ENCODE measurements at places on chromosomes 16 and 17. TPM values are rescaled to one million over a fixed set of nuclear protein-coding genes. Genes with fewer than 3 reads are reported as not detected.

- no peak overlapping the region for H3K27ac ChIP-seq
- H3K36me3 ChIP-seq, result no peaks in the 10 kb centered on the region
- H3K27me3 ChIP-seq, result no peaks in the 10 kb centered on the region
- peaks cover 42% of the 10 kb centered on the region for H3K4me1 ChIP-seq
- no peak for DNase-seq
Observed at GRCh38 chr16:49622421-49623402, 233.2 kb downstream of the ZNF423 start.

DNA sequence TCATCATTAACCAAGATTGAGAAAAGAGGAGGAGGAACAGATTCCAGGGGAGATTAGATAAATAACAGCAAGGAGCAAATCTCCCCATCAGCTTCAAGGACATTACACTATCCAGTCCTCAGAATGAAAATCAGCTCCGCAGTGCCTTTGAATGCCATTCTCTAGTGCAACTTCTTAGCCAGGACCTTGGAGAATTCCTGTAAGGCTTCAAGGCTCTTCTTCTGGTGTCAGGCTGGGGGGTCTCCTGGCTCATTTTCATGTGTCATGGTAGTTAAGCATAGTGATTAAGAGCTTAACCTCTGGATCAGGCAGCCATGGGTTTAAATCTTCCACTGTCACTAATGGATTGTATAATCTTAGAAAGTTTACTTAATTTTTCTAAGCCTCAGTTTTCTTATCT lies 137.3 kb upstream of the CCL2 start:
- H3K4me1 ChIP-seq, result no peaks in the 10 kb centered on the region
- no peak overlapping the region for H3K4me3 ChIP-seq
- H3K36me3 ChIP-seq, result no peaks in the 10 kb centered on the region
- DNase-seq, result no peak

DNA sequence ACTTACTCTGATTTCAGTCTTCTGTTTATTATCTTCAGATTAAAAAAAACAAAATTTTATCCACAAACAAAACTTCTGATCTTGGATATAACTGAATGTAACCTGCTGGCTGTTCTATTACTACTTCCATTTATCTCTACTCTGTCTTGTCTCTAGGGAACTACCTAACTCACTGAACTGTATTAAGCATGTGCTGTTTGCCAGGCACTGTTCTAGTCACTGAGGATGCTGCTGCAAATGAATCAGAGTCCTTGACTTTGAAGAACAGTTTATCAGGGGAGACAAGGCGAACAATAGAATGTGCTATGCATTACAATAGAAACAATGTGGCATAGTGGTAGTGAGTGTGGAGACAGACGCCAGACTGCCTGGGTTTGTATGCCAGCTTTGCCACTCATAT lies 2.3 kb upstream of the ANKRD40 start:
- H3K4me1 ChIP-seq, result peaks cover 10% of the 10 kb centered on the region
- no peak overlapping the region for H3K4me3 ChIP-seq
- H3K36me3 ChIP-seq, result no peaks in the 10 kb centered on the region
- H3K27me3 ChIP-seq, result no peaks in the 10 kb centered on the region
- no peak overlapping the region for H3K27ac ChIP-seq

DNA sequence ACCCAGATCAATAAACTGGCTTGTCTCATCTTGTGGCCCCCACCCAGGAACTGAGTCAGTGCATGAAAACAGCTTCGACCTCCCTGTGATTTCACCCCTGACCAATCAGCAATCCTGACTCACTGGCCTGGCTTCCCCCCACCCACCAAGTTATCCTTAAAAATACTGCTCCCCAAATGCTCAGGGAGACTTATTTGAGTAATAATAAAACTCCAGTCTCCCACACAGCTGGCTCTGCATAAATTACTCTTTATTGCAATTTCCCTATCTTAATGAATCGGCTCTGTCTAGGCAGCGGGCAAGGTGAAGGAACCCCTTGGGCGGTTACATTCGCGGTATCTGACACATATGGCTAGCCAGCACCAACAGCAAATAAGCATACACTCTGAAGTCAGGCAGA lies 9.8 kb upstream of the RABEP1 start:
- no peak overlapping the region for H3K27ac ChIP-seq
- no peak overlapping the region for H3K4me3 ChIP-seq
- DNase-seq, result peak; percentile 35
- H3K4me1 ChIP-seq, result peaks cover 4% of the 10 kb centered on the region
- no peaks in the 10 kb centered on the region for H3K36me3 ChIP-seq
- no peaks in the 10 kb centered on the region for H3K27me3 ChIP-seq

- DNase-seq, result peak; percentile 87
- no peak overlapping the region for H3K27ac ChIP-seq
- peak overlapping the region; percentile 45 for H3K4me3 ChIP-seq
- H3K36me3 ChIP-seq, result no peaks in the 10 kb centered on the region
Observed at GRCh38 chr16:81745704-81746558, 33.2 kb upstream of the PLCG2 start.

GRCh38 chr16:4460936-4461249 lies 13.5 kb downstream of the NMRAL1 start:
- peaks cover 14% of the 10 kb centered on the region for H3K36me3 ChIP-seq
- no peak overlapping the region for H3K27ac ChIP-seq
- H3K4me3 ChIP-seq, result no peak overlapping the region
- H3K27me3 ChIP-seq, result no peaks in the 10 kb centered on the region

GRCh38 chr17:43849116-43849515 lies 2.1 kb downstream of the CD300LG start:
- DNase-seq, result no peak
- H3K4me3 ChIP-seq, result no peak overlapping the region
- no peaks in the 10 kb centered on the region for H3K4me1 ChIP-seq
- H3K36me3 ChIP-seq, result no peaks in the 10 kb centered on the region
- H3K27ac ChIP-seq, result no peak overlapping the region
- peaks cover 10% of the 10 kb centered on the region for H3K27me3 ChIP-seq

DNA sequence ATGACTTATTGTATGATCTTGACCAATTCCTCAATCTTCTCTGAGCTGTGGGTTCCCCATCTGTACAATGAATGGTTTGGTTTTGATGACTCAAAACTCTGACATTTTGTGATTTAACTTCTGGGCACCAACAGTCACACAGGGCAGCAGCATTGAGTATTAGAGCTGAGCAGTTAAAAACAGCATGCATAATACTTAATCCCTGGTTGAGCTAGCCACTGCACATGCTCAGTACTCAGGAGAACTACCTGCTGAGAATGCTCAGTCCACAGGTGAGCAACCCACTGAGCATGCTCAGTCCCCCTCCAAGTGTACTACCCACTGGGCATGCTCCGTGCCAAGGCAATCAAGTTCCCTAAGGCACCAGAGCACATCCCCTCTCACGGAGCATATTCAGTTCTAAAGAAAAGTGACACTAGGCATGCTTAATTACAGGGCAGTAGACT lies 68.7 kb downstream of the AIPL1 start:
- DNase-seq, result no peak
- no peak overlapping the region for H3K27ac ChIP-seq
- no peaks in the 10 kb centered on the region for H3K36me3 ChIP-seq
- no peaks in the 10 kb centered on the region for H3K4me1 ChIP-seq

DNA sequence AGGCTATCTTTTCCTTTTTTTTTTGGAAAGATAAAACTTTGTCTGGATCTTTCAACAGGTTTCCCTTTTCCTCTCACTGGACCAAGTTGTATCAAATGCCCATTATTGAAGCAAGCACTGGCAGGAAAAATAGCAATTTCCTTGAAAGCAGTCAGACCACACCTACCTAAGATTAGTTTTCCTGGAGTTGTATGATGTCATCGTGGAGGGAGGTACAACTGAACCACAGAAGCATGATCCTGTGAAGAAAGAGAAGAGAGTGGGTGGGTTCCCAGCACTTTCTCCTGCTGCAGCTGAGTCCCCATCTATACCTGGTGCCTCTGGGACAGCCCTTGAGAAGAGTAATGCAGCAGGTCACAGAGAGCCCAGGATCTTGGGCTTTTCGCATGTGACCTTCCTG lies 63.6 kb upstream of the ERCC4 start:
- no peak overlapping the region for H3K4me3 ChIP-seq
- H3K27me3 ChIP-seq, result no peaks in the 10 kb centered on the region
- H3K4me1 ChIP-seq, result no peaks in the 10 kb centered on the region

DNA sequence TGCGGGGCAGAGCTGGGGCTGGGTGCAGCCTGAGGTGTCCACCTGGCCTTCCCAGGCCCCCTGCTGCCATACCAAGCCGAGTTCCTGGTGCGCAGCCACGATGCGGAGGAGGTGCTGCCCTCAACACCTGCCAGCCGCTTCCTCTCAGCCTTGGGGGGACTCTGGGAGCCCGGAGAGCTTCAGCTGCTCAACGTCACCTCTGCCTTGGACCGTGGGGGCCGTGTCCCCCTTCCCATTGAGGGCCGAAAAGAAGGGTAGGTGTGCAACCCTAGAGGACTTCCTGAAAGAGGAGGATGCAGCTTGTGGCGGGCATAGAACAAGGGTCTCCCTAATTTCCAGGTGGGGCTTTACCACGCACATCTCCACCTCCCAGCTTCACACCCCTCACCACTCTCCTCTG lies 2.5 kb downstream of the SGCA start:
- H3K4me1 ChIP-seq, result peaks cover 16% of the 10 kb centered on the region
- no peak overlapping the region for H3K4me3 ChIP-seq
- H3K27ac ChIP-seq, result no peak overlapping the region

- H3K4me3 ChIP-seq, result no peak overlapping the region
- H3K4me1 ChIP-seq, result no peaks in the 10 kb centered on the region
- H3K27ac ChIP-seq, result no peak overlapping the region
- no peak for DNase-seq
- no peaks in the 10 kb centered on the region for H3K36me3 ChIP-seq
Observed at GRCh38 chr17:69972251-69972650, 102.8 kb upstream of the KCNJ16 start.

Gene NPB
- 0.91 TPM for polyA plus RNA-seq

Gene MMP28
- 0.33 TPM for polyA plus RNA-seq

Gene P2RX5
- 0.97 TPM for polyA plus RNA-seq

Gene SP6
- polyA plus RNA-seq, result 0.03 TPM

Gene PLLP
- 1.3 TPM for polyA plus RNA-seq

Gene SNX20
- polyA plus RNA-seq, result not detected
